NCI-H1930 (cell line): ENCODE measurements at places on chromosomes 13 and 19.

DNA sequence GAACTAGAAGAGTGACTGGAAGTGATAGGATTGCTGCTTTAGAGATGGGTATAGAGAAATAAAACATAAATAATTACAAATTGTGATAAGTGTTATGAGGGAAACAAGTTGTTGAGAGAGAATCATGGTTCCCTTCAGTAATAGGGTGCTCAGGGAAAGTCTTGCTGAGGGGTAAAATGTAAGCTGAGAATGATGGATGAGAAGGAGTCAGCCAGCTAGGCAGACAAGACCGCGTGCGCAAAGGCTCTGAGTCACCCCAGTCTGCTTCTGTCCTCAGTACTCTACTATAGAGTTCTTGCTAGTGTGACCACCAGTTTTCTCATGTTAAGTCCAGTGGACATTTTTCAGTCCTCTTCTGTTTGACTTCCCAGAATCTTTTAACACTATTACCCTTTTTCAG, 39.5 kb downstream of the PCCA start:
- no peak for DNase-seq

- DNase-seq: peak; percentile 33
These were observed 491 bp downstream of the ZNF525 start for GRCh38 chr19:53365899-53366493.

DNA sequence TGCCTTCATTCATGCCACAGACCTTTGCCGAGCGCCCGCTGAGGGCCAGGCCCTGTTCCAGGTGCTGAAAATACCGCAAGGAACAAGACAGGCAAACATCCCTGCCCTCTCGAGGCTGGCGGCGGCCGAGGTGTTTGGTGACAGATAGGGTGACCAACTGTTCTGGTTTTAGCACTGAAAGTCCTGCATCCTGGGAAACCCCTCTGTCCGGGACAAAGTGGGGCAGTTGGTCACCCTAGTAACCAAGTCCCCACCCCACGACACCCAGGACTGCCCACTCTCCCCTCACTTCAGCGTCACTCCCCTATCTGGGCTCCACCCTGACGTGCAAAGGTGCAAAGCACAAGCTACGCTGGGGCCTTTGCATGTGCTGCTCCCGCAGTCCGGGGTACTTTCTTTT, 17.3 kb downstream of the ZBTB7A start:
- DNase-seq: no peak

- DNase-seq: no peak
These were observed 41.6 kb downstream of the MYO9B start for GRCh38 chr19:17116996-17117702.

- no peak for DNase-seq
These were observed 6.9 kb downstream of the PIBF1 start for GRCh38 chr13:72788831-72789230.

- no peak for DNase-seq
These were observed 4.5 kb upstream of the OLFM2 start for GRCh38 chr19:9940778-9941177.

DNA sequence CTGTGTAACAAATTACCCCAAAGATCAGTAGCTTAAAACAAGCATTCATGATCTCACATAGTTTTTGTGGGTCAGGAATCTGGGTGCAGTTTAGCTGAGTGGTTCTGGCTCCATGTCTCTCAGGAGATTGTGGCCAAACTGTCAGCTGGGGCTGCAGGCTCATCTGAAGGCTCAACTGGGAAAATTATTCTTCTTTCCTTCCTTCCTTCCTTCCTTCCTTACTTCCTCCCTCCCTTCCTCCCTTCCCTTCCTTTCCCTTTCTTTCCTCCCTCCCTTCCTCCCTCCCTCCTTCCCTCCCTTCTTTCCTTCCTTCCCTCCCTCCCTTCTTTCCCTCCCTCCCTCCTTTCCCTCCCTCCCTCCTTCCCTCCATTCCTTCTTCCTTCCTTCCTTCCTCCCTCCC, 8.7 kb upstream of the RFX2 start:
- no peak for DNase-seq

DNA sequence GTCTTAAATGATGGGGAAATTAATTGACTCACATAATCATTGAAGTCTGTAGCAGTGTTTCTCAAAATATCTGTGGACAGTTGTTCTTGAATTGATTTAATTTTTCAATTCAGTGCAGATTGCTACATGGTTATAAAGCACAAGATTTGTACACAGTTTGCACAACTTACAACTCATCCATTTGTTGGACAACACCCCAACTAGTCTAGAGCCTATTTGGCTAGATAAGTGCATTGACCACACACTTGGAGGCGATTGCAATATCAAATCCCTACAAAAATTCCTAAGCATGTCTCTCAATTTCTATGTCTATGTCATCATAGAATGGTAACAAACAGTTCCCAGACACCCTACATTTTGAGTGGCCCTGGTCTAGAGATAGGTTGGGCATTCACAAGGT, 48.0 kb upstream of the IPO5 start:
- no peak for DNase-seq

DNA sequence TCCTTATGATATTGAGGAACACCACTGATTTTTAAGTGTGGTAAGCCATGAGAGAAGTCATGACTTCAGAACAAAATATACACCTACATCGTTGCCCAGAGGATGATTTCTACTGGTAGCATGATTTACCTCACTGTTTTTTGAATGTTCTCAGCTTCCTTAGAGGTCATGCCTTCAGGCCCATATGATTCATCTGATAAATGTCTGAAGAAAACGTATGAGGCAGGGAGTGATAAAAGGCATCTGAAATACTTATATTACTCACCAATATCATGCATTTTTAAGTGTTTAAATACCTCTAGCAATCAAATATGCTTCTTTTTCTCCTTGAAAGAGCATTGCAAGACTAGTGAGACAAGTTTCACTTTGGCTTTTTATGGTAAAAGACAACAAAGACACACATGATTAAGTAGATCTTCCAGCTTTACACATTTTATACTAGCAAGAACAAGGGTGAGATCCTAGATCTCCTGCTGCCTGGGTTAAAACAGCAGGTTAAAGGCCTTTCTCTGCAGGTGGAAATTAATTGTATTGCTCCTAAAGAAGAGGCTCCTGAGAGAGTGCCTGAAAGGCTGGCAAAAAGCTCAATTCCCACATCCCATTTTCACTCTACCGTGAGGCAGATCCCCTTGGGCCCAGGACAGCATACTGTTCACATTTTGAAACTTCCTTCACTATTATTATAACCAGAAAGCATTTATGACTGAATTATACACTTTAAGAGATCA, 432.4 kb downstream of the SLITRK1 start:
- no peak for DNase-seq

- DNase-seq: peak; percentile 36
These were observed 37.4 kb downstream of the SCGB2B2 start for GRCh38 chr19:34639491-34640085.

DNA sequence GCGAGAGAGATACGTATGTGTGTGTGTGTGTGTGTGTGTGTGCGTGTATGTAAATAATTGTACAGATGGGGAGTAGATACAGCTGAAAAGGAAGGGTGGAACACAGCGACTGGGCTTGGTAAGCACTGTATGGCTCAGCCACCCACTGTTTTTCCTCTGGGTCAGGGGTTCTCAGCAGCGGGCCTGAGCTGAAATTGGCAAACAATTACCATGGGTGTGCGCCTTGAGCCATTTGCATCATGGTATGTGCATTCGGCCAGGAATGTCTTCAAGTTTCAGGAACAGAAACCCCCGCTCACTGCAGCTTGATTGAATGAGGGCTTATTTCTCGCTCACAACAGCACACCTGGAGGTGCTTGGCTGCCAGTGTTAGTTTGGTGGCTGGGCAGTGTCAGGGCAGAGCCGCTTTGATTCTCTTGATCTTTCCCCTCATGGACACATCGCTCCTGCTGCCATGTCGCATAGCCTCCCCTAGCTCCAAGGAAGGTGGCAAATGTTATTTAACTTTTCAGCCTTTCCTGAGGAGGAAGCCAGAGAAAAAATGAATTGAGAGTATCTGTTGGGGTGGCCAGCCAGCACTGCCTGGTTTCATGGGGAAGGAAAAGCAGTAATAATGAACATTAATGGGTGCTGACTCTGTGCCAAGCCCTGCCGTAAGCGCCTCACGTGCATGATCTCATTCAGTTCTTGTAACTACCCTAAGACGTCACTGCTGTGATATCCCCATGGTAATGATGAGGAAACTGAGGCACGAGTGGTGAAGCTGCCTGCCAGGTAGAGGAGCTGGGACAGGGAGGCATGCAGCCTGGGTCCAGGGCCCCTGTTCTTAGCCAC, 126.9 kb downstream of the SIPA1L3 start:
- no peak for DNase-seq

DNA sequence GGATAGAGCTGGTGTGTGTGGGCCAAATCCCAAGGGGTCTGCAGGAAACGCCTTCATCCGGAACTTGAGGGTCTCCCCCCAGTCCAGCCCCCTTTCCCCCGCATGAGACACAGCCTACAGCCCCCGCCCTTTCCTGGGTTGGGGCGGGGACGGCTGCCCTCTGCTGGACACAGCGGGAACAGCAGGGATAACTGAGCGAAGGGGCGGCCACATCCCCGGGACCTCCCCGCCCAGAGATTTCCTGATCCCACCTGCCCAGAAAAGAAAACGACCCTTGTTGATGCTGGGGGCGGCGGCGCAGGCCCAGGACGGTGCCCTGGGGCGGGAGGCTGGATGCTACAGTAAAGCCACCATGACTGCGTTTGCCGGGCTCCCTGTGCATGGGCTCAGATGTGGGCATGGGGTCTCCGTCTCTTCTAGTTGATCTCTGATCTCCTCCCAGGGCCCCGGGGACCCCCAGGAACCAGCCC, 14.2 kb downstream of the ONECUT3 start:
- DNase-seq: no peak

GRCh38 chr13:22929381-22930126, 251.2 kb upstream of the SGCG start:
- no peak for DNase-seq

GRCh38 chr19:50206191-50206590, 2.8 kb downstream of the MYH14 start:
- no peak for DNase-seq

DNA sequence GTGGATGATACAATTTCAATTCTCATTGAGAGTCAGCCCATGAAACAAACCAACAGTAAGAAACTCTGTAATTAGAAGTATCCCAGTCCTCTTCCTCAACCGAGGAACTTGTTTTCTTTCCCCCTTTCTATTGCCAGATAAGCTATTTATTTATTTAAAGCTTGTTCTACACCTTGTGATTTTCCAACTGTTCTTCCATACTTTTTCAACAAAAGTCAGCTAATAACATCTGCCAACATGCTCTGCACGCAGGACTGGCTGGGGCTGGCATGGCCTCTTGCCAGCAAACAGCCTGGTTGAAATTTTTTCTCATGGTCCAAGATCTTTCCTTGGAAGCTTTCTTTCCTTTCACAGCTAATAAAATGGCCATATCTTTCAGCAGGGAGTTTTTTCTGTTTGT, 2.9 kb upstream of the IRS2 start:
- no peak for DNase-seq

- DNase-seq: no peak
These were observed 633.5 kb upstream of the ATXN8OS start for GRCh38 chr13:69474011-69474685.

DNA sequence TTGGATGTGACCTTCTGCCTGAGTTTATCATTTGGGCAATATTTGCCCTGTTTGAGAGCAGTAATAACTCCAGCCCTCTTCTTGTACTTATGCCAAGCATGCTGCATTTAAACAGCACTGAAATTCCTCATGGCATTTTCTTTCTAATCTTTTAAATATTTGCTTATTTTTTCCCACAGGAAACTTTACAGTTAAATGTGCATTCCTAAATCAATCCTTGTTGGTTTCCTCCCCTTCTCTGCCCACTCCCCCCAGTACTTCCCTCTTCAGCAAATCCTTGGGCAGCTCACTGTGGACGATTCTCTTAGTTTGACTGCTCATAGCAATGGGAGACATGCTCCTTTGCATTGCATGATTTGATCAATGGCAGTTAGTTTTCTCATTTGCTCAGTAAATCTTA, 68.7 kb downstream of the RAP2A start:
- no peak for DNase-seq

DNA sequence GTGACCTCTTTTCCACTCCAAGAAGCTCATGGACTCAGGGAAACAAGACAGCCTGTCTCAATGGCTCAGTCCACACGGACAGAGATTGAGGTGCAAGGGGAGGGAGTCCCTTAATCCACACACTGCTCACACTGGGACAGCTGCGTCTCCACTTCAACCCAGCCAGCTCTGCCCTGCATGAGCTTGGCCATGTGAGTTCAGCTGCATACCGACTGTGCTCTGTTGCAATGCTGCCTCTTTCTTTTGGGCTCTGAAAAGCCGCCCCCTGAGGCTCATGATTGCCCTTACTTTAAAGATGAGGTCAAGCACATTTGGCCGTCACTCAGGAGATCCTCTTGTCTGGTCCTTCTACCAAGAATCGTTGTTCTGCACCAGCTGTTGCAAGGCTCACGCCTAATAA, 64.8 kb upstream of the KCTD15 start:
- DNase-seq: no peak

DNA sequence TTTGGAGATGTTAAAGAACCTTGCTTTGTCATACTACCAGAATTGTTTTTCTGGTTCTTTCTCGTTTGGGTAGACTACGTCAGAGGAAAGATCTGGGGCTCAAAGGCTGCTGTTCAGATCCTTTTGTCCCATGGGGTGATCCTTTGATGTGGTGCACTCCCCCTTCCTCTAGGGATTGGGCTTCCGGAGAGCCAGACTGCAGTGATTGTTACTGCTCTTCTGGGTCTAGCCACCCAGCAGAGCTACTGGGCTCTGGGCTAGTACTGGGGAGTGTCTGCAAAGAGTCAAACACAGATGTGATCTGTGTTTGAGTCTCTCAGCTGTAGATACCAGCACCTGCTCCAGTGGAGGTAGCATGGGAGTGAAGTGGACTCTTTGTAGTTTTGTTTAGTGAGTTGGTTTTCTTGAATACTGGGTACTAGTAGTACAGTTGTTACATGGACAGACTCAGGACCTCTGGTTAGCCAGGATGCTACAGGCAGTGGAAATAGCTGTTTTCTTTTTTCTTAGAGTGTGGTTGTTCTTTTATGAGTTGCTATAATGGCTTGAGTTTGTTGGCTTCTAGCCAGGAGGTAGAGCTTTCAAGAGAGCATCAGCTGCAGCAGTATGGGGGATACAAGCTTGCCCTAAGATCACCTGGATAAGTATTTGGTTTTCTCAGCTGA, 34.4 kb downstream of the DNAJC15 start:
- DNase-seq: no peak

DNA sequence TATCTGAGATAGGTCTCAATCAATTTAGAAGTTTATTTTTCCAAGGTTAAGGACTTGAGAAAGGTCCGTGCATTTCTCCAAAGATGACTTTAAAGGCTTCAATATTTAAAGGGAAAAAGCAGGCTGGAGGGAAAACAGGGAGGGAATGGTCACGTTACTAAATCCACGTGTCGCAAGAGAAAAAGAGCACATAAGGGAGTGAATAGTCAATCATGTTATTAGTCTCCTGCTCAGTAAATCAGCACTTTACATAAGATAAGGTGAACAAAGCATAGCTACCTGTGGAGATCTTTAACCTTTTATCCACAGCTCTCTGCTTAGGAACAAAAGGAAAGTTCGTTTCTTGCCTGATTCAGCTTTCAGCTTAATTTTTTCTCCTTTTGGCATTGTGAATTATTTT, 31.3 kb upstream of the LSM14A start:
- DNase-seq: no peak

- DNase-seq: no peak
These were observed 27.3 kb downstream of the SHISA2 start for GRCh38 chr13:26024558-26024957.
